ENCODE measurements at places on chromosomes 4 and X.
A peak's percentile ranks its signal among the peaks of the same experiment; 100 is the strongest.

DNA sequence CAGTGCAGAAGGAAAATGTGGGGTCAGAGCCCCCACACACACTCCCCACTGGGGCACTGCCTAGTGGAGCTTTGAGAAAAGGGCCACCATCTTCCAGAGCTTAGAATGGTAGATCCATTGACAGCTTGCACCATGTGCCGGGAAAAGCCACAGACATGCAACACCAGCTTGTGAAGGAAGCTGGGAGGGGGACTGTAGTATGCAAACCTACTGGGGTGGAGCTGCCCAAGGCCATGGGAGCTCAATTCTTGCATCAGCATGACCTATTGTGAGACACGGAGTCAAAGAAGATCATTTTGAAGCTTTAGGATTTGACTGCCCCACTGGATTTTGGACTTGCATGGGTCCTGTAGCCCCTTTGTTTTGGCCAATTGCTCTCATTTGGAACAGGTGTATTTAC, 142.8 kb upstream of the ARHGEF9 start:
- ATAC-seq, result no peak

DNA sequence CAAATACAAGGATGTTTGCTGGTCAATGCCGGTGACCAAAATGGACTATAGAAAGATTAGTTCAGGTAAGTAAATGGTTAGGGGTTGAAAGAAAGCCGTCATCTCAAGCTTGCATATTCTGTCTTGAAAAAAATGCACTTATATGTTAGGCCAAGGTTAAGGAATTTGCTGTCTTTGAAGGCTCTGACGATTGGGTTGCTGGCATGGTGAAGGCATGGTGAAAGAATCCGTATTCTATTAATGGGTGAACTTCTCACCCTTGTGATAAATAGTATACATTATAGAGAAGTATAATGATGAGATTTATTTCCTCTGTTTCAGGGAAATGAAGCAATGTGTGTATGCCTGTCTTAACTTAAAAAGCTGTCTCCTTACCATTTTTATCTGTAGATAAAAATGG, 132.6 kb downstream of the ADGRL3 start:
- no peak for ATAC-seq

GRCh38 chr4:118081434-118081833, 47.1 kb downstream of the NDST3 start:
- ATAC-seq, result no peak

DNA sequence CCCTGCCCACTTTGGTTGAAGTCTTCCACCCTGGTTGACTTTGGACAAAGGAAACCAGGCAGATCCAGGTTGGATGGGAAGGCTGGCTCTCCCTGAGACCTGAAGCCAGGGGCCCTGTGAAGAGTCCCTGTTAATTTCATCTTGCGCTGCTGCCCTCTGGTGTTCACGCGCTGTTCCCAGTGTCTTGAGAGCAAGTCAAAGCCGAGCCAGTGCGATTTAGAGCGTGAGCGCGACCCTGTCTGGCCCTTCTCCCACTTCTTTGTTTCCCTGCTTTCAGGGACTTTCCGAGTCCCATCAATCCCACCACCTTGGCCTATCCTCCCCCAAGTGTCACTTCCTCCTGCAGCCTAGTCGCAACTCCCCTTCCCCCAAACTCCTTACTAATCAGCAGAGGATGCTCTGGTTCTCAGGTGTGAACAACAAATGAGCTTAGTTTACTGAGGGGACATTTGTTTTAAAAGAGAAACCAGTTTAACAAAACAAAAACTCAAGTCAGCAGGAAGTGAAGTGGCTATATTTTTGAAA, 25.8 kb upstream of the CHRNA9 start:
- ATAC-seq, result peak; percentile 100

- no peak for ATAC-seq
These were observed 15.9 kb downstream of the SEPTIN6 start for GRCh38 chrX:119676949-119677653.

- ATAC-seq, result no peak
These were observed 68.0 kb upstream of the TMEM164 start for GRCh38 chrX:109934935-109935334.

GRCh38 chr4:61336916-61337315, 136.8 kb downstream of the ADGRL3 start:
- no peak for ATAC-seq

- ATAC-seq, result no peak
These were observed 27.0 kb downstream of the ARHGEF9 start for GRCh38 chrX:63758011-63758410.

GRCh38 chr4:102751941-102752340, 8.8 kb downstream of the MANBA start:
- no peak for ATAC-seq

GRCh38 chr4:21592970-21593670, 355.5 kb downstream of the KCNIP4 start:
- ATAC-seq, result peak; percentile 98

DNA sequence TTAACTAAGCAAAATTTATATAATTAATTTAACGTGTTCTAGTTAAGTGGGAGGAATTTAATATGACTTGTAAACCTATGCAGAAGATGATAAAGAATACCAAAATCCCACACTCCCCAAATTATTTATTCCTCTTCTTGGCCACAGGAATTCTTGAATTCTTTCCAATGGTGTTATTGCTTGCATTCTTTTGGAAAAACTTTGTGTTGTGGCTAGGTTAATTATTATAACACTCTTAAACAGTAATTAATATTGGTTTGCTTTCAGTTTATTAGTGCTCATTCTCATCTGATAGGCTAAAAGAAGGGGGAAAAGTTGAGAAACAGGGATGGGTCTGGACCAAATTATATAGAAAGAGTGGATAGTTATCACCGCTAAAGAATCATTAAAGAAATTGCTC, 141.5 kb upstream of the PABPC4L start:
- ATAC-seq, result no peak

DNA sequence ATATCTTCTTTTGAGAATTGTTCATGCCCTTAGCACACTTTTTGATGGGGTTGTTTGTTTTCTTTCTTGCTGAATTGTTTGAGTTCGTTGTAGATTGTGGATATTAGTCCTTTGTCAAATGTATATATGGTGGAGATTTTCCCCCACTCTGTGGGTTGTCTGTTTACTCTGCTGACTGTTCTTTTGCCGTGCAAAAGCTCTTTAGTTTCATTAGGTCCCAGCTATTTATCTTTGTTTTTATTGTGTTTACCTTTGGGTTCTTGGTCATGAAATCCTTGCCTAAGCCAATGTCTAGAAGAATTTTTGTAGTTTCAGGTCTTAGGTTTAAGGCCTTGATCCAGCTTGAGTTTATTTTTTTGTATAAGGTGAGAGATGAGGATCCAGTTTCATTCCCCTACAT, 1372.6 kb upstream of the TENM3 start:
- no peak for ATAC-seq

GRCh38 chr4:78653655-78654054, 102.1 kb downstream of the ANXA3 start:
- peak; percentile 56 for ATAC-seq

- ATAC-seq, result no peak
These were observed 74.9 kb downstream of the METTL14 start for GRCh38 chr4:118760092-118760491.

DNA sequence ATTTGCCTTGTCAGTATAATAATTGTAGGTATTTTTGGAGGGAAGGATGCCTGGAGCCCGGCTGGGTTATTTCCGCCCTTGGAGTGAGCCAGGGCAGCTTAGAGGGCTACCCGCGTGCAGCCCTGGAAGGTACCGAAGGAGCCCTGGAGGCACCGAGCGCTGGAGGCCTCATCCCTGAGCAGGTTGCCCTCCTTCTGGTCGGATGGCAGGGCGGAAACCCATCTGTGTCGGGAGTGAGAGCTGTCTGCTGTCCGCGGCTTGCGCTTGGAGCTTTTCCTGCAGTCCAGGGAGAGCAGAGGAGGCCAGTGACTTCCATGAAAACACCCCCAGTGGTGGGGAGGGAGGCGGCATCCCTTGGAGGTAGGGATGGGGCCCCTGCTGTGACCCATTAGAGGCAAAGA, 122.1 kb downstream of the TBL1X start:
- ATAC-seq, result peak; percentile 45

- ATAC-seq, result no peak
These were observed 745 bp upstream of the IQSEC2 start for GRCh38 chrX:53281963-53282695.

GRCh38 chr4:27189683-27190082, 329.0 kb downstream of the STIM2 start:
- no peak for ATAC-seq

DNA sequence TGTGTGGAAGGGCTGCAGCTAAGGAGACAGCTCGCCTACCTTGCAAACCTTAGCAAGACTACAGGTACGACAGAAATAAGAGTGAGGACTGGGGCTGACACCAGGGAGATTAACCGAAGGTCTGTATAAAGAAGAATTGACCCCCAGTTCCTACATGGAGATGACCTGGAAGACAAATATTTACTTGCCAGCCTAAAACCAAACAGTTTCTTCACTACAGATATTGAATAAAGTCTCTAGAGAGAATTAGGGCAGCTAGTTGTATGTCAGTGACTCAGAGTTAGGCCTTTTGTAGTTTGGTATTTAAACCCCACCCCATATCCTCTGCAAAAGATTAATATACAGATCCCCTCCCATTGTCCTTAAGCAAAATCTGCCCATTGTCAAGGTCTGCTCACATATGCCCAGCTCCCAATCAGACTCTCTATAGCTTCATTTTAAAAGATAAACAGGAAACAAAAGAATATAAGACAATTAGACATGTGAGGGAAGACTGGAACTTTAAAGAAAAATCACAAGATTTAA, 28.1 kb upstream of the FRMPD3 start:
- ATAC-seq, result no peak

DNA sequence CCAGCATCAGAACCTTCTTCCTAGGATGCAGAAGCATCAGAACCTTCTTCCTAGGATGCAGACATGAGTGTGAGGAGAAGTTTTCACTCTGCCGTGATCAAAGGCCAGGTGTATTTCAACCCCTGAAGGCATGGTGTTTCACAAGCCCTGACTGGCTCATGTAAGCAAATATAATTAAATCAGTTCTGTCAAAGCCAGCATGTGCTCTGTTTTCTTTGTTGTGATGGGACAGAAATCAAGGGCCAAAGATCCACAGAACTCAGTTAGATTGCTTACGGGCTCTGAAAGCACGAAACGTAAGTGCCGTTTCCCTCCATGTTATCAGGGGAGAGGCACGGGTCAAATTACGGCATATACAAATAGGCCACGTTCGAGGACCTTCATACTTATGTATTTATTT, 32.0 kb upstream of the CLDN24 start:
- no peak for ATAC-seq

- peak; percentile 77 for ATAC-seq
These were observed 63.0 kb upstream of the ZXDB start for GRCh38 chrX:57528670-57529255.
